ENCODE measurements at places on chromosomes 2 and 18.

DNA sequence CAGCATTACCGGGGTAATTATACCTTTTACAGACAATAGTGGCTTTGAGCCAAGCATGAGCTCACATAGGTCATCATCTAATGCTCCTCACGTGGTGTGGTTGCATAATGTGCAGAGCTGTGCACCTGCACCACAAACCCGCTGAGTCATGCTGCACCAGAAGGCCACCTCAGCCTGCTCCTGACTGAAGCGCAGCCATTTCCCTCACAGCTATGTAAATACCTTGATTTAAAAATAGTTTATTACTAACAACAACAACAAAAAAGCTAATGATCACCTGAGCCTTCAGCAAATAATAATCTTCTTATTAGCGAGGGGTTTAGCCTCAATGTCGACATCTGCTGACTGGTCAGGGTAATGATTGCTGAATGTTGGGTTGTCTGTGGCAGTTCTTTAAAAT is 238.8 kb downstream of the MBD5 start:
- DNase-seq = peak; percentile 8

DNA sequence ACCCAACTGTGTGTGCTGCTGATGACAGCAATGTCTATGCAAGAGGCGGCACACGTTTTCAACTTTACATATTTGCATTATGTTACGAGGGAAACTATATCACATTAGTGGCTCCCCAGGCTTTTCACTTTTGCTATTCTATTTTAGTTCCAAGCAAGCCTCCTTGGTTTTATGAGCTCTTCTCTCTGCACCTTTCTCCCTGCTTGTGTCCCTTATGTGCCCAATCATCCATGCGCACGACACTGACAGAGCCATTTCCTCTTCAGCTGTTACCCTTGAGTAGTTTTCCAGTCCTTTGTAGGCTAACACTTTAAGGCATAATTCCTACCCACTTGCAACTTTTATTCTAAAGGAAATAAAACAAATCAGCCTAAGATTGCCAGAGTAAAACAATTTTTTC is 154.3 kb downstream of the TCF4 start:
- DNase-seq = no peak

DNA sequence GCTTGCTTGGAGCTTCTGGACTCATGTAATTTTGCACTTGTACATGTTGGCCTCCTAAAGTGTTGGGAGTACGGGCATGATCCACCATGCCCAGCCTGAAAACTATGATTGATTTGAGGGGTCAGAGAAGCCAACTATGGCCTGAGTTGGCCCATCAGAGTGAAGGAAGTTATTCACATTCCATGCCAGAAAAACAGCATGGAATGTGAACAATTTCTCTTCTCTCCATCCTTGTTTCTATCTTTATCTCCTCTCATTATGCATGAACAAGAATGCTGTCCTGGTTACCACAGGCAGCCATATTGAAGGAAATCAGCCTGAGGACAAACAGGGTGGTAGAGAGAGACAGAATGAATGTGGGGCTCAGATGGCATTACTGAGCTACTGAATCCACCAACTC is 3.5 kb upstream of the CD226 start:
- no peak for DNase-seq

- DNase-seq = peak; percentile 25
Measured at GRCh38 chr2:161138429-161138828, 21.8 kb upstream of the TANK start.

DNA sequence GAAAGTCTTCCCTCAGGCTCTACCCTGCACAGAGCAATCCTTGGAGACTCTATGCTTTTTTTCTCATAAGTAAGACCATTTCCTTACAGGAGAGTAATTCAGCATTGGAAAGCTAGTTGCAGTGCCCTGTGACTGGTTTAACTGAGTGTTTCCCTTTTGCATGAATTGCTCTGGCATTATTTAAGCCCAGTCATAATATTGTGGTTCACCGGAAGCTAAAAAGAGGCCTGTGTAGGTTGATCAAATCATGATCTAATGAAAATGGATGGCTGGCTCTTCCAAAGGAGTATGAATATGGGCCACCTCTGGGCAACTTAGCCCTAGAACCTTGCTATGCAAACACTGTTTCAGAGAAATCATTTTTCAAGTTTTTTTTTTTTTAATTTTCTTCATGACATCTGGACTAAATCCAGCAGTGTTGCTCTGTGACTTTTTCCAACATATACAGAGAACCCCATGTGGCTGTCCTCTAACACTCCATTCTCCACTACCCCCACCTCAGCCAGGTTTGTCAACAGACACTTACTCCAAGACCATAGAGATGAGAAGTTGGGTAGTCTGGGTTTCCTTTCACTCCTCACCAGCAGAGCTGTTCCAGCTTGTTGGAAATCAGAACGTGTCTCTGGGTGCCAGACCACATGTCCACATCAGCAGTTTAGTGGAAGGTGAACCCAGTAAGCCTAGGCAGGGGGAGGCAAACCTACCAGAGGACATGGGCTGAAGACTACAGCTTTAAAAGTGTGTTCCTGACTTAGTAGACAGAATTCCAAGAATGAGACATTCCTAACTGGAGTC is 175.2 kb upstream of the SLC14A2 start:
- no peak for DNase-seq

DNA sequence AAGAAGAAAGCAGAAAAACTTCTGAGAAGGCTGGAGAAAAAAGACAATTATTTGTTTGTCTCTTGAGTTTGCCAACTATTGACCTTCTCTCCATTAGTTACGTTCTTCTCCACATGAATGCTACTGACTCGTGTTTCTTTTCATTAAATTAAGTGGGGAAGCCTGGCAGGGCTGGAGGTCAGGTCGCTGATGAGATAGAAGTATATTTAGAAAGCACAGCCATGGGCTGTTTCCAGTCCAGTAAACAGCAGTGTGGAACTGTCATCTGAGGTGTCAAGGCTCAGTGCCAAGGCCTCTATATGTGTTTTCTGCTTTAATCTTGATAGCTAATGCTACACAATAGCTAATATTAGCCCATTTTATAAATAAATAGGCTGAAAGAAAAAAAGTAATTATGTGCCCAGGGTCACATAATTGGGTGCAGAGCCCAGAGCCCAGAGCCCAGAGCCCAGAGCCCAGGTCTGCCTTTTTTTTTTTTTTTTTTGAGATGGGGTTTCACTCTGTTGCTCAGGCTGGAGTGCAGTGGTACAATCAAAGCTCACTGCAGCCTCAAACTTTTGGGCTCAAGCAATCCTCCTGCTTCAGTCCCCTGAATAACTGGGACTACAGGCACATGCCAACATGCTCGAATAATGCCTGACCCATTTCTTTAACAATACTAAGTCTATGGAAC is 6.3 kb downstream of the MSGN1 start:
- DNase-seq = no peak
